ENCODE measurements at places on chromosomes 3 and 15.

- DNase-seq, result peak; percentile 57
Measured at GRCh38 chr3:149971403-149972075, 844 bp upstream of the PFN2 start.

DNA sequence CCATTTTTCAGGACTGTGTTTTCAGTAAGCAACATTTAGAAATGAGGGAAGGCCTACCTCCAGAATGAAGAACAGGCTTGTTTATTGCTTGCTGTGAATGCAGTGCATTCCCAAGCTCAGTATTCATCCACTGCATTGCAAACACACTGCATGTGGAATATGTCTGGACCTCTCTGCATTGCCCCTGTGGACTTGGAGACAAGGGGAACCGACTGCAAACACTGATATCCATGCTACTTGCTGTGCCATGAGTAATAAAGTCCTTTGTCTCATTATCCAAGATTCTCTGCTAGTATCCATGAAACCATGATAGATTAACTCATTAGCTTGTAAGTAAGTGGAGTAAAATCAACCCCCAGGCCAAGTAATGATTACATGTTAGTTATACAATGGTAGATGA is 301.2 kb upstream of the NR2E3 start:
- no peak for DNase-seq

- no peak for DNase-seq
Measured at GRCh38 chr3:133979553-133979952, 50.2 kb downstream of the SLCO2A1 start.

GRCh38 chr15:31262901-31263671 is 63.5 kb upstream of the KLF13 start:
- no peak for DNase-seq

GRCh38 chr3:32026593-32026992 is 45.0 kb downstream of the ZNF860 start:
- no peak for DNase-seq

DNA sequence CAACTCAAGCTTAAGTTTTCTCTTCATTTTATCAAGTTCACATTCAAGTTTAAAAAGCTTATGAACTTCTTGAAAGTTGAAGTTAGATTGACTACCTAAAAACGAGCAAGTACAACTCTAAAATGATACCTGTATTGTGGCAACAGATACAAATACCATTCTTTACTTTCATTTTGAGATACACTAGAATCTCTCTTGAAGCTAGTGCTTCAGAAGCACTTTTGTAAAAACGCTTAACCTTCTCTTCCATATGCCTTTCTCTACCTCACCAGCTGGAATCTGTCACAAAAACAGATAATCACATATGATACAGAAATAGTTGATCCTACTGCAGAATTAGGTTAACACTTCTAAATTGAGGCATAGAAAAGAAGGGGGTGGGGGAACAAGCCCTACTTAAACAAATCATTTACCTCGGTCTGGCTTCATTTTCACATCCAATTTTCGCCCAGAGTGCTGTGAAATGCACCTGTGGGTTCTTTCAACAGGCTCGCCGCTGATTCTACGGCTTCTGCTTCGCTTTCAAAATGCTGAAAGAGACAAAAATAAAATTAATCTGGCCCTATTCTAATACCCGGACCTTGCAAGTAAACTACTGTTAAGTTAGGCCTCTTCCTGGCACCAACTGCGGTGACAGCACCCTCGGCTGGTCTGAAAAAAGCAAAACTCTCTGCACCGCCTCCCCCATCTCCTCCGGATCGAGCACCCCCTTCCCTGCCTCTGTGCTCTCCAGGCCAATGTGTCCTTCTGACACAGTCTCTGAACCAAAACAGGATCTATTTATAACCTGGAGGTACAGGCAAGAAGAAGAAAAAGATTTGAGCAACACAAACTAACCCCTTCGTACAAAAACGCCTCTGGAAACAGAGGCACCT is 1.4 kb downstream of the ATOSA start:
- peak; percentile 64 for DNase-seq

GRCh38 chr15:79408041-79408440 is 24.1 kb upstream of the MINAR1 start:
- DNase-seq, result no peak

- peak; percentile 86 for DNase-seq
Measured at GRCh38 chr3:124887177-124887931, at the start of gene ITGB5. ITGB5 (minus strand) TSS chr3:124887365; CDS start chr3:124887000, 365 bp downstream.

DNA sequence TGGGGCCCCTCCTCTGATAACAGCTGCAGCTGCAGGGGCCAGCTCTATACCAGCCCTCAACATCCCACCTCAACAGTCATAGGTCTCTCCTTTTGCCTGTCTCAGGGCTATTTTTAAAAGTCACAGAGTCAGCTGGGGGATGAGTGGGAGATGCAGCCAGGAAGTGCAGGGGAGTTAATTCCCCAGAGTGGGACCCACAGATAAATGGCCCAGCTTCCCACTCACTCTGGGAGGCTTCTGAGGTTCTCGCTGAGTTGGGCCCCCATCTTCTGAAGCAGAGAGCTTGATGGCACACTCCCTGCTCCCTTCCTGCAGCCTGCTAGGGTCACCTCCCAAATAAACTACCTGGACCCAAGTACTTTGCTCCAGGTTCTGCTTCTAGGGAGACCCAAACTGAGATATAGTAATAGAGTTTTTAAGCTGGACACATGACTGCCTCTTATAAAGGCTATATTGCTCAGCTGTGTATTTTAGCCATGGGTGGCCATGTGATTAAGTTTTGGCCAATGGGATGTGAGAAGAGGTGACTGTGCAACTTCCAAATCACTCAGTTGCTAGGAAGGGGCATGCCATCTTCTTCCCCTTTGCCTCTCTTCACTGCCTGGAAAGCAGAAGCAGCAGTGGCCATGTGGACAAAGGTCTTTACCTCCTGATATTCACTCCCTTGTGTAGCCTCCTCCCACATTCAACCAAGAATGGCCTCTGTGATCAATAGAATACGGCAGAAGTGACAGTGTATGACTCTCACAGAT is 15.5 kb upstream of the VIPR1 start:
- no peak for DNase-seq

DNA sequence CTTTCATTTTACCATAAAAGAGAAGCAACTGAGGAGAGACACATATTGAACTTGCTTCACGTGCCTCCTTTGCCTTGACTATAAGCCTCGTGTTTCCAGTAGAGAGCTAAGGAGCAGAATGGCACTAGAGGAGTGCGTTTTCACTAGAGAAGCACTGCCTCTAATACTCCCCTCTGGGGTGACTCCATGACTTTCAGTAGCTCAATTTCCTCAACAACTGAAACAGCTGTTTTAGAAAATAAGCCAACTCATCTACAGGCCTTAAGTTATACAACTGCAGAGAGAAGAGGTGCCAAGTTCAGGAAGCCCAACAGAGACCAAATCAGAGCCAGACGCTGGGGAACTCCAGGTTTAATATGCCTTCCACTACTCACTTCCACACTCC is 1.9 kb downstream of the UBP1 start:
- peak; percentile 44 for DNase-seq

GRCh38 chr3:157051055-157051454 is 108.9 kb downstream of the CCNL1 start:
- no peak for DNase-seq

DNA sequence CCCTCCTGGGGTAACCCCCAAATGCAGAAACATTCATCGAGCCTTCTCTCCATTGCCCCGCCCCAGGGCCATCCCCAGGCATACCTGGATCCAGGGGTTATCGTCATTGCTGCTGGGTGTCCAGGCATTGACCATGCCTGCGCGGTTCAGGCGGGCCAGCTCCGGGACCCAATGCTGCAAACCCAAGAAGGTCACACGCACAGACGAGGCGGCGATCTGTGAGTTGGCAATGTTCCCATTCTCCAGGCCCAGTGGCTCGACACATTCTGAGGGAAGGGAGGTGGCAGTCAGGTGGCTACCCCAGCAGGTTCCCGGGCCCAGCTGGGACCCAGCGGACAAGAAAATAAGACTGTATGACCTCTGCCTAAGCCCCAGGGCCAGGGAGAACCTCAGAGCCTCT is 6.1 kb downstream of the MFGE8 start:
- DNase-seq, result no peak

- DNase-seq, result no peak
Measured at GRCh38 chr15:72785432-72785831, 1.9 kb upstream of the ADPGK start.

GRCh38 chr3:16249336-16249735 is 15.4 kb downstream of the DPH3 start:
- DNase-seq, result peak; percentile 59

DNA sequence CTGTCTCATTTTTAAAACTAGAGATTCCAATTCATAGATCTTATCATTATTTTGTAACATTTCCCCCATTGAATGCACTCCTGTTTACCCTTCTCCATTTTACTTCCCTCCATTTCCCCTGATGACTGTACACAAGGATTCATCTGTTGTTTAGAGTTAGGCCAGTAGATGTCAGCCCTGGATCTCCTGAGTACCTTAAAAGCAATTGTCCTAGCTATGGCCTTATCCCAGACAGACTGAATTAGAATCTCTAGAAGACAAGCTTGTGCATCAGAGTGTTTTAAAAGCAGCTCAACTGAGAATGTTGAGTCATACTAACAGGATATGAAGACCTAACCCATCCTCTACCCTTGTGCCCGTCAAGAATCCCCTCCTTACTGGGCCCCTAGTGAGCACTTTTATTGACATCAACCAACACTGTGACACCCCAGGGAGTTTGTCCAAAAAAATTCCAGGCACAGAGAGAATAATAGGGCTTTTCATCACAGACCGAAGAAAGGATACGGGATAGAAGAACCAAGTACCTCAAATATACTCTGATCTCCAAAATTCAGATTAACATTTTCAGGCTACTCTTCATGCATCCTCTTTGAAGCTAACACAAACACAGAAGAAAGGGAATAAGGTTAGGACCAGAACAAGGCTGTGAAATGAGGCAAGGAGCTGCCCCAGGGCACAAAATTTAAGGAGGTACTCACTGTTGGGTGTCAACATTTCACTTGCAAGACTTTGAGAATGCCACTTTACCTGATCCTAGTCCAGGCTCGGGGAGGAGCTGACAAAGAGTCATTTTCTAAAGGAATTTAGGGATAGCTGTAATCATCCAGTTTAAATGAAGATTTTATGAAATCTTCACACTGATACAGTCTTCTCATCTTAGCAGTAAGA is 17.1 kb downstream of the ZBED2 start:
- no peak for DNase-seq

- no peak for DNase-seq
Measured at GRCh38 chr15:88932271-88932874, 19.2 kb upstream of the MFGE8 start.

DNA sequence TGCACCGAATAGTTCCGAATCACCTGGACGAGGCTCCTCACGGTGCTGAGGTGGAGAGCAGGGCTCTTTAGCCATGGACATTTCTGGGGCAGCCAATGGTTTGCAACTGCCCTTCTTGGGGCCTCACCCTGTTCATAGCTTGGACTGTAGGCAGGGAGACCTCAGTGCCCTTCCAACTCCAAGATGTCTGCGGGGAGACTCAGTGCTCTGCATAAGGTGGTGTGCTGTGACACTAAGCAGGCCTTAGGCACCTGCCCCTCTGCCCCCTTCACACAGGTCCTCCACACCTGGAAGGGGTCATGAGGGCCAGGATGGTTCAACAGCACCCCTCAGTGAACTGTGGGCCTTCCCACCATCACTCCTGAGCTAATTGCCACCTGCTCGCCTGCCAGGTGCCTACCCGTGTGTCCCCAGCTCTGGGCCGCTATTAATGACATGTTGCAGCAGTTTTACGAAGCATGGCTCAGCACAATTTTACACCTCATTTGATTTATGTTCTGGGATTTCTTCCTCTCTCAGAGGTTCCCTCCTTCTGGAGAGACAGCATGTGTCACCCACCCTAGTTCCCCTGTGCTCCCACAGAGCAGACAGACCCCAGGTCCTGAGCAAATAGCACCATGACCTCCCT is 101.2 kb upstream of the SMAD3 start:
- DNase-seq, result no peak

All from HAP-1 (cell line).